ENCODE measurements at places on chromosomes 4 and X. TPM values are rescaled to one million over a fixed set of nuclear protein-coding genes. Genes with fewer than 3 reads are reported as not detected.

DNA sequence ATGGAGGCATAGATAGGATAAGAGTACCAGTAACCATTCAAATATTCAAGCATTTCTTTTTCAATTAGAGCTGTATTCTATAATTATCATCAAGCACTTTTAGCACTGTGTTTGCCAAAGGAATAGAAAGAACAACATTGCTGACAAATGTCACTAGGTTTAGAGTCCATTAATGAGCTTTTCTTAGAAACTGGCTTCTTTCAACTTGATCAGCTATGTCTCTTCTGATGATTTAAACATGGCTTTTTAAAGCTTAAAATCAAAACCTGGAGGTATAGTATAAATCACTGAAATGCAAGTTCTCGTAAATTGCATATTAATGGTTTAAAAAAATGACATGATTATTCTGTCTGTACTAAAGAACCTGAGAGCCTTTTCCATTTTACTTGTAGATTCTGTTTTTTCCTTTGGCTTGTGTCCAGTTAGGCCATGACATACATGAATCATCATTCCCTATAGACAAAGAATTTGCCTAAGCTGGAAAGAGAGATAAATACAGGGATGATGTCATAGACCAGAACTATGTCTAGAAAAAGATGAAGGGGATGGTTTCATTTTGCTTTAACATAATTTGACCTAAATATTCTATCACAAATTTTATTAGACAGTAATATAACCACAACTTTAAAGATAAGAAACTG is 340.1 kb upstream of the CTSO start:
- H3K4me3 ChIP-seq: no peak overlapping the region
- no peak for DNase-seq
- no peak overlapping the region for H3K27ac ChIP-seq
- H3K4me1 ChIP-seq: no peaks in the 10 kb centered on the region

DNA sequence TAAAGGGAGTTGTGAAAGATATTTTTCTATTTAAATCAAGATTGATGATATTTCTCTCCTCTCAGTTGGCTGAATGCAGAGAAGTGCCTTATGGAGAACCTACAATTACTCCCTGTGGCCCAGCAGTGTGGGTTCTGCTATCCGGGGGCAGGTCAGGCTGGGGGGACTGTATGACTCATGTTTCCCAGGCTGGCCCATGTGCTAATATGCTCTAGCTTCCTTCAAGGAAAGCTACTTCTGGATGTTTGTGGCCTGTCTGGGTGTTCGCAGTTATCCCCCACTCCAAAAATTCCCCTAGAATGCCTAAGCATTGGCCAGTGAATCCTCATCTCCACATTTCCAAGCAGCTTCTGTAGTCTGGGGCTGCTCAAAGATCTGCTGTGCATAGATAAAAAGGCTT is 58.9 kb upstream of the SPP1 start:
- H3K27me3 ChIP-seq: no peaks in the 10 kb centered on the region
- H3K4me1 ChIP-seq: no peaks in the 10 kb centered on the region
- no peaks in the 10 kb centered on the region for H3K36me3 ChIP-seq
- no peak overlapping the region for H3K4me3 ChIP-seq
- H3K27ac ChIP-seq: no peak overlapping the region

- no peaks in the 10 kb centered on the region for H3K27me3 ChIP-seq
- H3K27ac ChIP-seq: no peak overlapping the region
- H3K4me3 ChIP-seq: no peak overlapping the region
- H3K4me1 ChIP-seq: no peaks in the 10 kb centered on the region
Observed at GRCh38 chr4:164169591-164169990, 584.3 kb upstream of the SMIM31 start.

DNA sequence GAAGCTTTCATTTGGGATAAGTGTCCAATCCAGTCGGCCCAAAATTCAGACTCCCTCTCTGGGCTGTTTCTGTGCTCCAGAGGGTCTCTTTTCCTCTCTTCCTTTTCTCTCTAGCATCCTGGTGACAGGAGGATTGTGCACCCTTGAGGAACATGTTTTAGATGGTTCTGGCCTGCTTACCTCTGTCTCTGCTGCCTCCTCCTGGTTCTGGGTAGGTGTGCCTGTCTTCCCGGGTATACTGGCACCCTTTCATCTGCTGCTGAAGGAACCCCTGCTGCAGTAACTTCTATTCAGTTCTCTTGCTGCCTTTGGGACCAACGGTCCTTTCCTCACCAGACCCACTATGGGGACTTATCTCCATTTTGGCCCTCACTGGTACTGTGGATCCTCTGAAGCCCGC is 53.2 kb downstream of the HMGB2 start:
- no peaks in the 10 kb centered on the region for H3K27me3 ChIP-seq
- DNase-seq: no peak
- H3K36me3 ChIP-seq: no peaks in the 10 kb centered on the region
- no peaks in the 10 kb centered on the region for H3K4me1 ChIP-seq

- peaks cover 28% of the 10 kb centered on the region for H3K4me1 ChIP-seq
- no peaks in the 10 kb centered on the region for H3K27me3 ChIP-seq
- H3K4me3 ChIP-seq: no peak overlapping the region
- no peak for DNase-seq
Observed at GRCh38 chr4:7879127-7879526, 60.5 kb downstream of the AFAP1 start.

DNA sequence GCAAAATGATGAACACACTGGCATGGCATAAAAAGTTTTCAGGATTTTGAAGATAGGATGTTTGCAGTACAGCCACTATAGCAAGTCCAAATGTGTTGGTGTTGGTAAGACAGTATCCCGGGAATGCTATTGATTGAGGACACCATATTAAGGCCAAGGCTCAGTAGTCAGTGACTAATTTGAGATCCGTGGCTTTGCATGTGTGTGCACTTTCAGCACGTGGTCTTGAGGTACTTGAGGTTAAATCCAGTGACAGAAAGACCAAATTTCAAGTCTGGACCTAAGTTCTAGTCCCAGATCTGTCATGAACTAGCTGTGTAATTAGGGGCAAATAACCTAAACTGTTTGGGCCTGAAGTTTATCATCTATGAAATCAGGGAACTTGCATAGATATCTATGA is 76.5 kb upstream of the ETNPPL start:
- DNase-seq: no peak
- no peak overlapping the region for H3K27ac ChIP-seq
- no peaks in the 10 kb centered on the region for H3K36me3 ChIP-seq
- no peak overlapping the region for H3K4me3 ChIP-seq

- no peaks in the 10 kb centered on the region for H3K27me3 ChIP-seq
- H3K4me3 ChIP-seq: peak overlapping the region; percentile 14
- no peaks in the 10 kb centered on the region for H3K36me3 ChIP-seq
- peaks cover 23% of the 10 kb centered on the region for H3K4me1 ChIP-seq
- DNase-seq: no peak
Observed at GRCh38 chrX:107710617-107711391, 64.8 kb downstream of the TSC22D3 start.

Gene MAGEB2
- total RNA-seq: not detected

DNA sequence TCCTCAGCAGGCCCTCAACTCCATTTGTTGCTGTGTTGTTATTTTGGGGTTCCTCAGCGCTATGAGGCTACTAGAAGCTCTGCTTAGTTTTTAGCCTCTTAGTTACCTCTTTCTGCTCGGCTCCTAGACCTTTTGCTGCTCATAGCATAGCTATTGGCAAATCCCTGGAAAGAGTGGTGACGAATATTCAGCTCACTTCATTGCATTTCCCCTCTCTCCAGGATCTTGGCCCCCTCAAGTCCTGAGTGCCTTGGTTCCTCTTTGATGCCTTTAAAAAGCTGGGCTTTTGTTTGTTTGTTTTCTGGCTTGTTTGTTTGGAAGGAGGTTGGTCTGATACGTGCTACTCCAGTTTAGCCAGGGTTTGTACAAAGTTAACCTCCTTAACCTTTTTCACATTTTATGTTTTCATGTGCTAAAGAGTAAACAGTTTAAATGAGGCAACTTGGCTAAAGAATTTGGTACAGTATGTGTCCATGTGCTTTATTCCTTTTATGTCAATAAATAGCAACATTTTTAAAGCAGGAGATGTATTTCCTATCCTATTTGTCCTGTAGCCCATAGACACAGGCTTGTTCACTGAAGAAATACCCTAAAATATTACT is 31.5 kb downstream of the SMAD1 start:
- H3K27me3 ChIP-seq: no peaks in the 10 kb centered on the region
- no peaks in the 10 kb centered on the region for H3K36me3 ChIP-seq
- no peak for DNase-seq
- H3K4me1 ChIP-seq: peaks cover 4% of the 10 kb centered on the region
- H3K27ac ChIP-seq: no peak overlapping the region
- H3K4me3 ChIP-seq: no peak overlapping the region
